ENCODE measurements at places on chromosomes 16 and 17.

GRCh38 chr16:19690196-19690595 lies 27.8 kb downstream of the KNOP1 start:
- DNase-seq: no peak

DNA sequence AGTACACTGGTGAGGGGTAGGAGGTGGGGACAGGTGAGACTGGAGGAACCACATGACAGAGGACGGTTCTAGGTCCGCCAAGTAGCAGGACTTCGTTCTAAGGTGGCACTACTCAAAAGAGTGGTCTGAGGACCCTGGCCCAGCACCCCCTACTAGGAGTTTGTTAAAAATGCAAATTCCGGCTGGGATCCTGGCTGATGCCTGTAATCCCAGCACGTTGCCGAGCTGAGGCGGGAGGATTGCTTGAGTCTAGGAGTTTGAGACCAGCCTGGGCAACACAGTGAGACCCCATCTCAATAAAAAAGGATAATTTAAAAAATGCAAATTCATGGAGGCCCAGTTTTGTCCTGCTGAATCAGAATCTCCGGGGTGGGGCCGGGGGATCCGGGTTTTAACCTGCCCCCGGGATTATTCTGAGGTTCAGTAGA lies 59.1 kb downstream of the WSB1 start:
- no peak for DNase-seq

GRCh38 chr17:5355421-5356129 lies 63.9 kb downstream of the NUP88 start:
- no peak for DNase-seq

DNA sequence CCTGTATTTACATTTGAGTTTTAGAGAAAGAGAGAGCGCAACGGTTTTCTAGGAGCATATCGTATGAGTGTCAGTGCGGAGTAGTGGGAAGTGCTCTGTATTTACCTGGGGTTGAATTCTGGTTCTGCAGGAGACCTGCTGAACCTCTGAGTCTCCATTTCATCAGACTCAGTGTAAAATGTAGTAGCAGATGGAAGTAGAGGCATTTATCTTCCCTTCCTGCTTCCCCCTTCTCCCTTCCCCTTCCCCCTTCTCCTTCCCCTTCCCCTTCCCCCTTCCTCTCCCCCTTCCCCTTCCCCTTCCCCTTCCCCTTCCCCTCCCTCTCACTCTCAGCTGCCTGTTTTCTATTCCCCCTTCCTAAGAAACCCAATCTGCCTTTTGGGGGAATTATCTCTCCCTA lies 426.9 kb downstream of the NPIPA7 start:
- no peak for DNase-seq

- DNase-seq: peak; percentile 24
These were observed at the start of gene CNP for GRCh38 chr17:41966463-41967140. CNP (plus strand) TSS chr17:41966795; CDS start chr17:41966885, 90 bp downstream.

- DNase-seq: no peak
These were observed 228.0 kb downstream of the C16orf78 start for GRCh38 chr16:49601576-49601975.

GRCh38 chr16:70760221-70760620 lies 40.7 kb downstream of the VAC14 start:
- no peak for DNase-seq

DNA sequence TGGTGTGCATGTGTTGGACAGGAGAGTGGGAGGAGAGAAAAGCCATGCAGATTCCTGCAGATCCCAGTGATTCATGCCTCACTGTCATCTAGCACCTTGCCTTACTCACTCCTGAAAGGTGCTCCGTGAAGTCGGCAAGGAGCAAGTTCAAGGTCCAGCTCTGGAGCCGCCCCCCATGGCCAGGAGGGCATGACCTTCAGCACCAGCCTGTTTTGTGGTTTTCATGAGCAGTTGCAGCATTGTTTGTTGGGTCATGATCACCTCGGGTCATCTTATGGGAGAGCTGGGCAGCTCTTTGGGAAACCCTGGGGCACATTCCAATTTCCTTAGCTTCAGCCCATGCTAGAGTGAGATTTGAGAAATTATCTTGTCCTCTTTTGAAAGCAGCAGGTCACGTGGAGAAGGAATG lies 137.5 kb upstream of the IRX3 start:
- no peak for DNase-seq

- no peak for DNase-seq
These were observed 26.8 kb downstream of the SRL start for GRCh38 chr16:4215106-4215505.

DNA sequence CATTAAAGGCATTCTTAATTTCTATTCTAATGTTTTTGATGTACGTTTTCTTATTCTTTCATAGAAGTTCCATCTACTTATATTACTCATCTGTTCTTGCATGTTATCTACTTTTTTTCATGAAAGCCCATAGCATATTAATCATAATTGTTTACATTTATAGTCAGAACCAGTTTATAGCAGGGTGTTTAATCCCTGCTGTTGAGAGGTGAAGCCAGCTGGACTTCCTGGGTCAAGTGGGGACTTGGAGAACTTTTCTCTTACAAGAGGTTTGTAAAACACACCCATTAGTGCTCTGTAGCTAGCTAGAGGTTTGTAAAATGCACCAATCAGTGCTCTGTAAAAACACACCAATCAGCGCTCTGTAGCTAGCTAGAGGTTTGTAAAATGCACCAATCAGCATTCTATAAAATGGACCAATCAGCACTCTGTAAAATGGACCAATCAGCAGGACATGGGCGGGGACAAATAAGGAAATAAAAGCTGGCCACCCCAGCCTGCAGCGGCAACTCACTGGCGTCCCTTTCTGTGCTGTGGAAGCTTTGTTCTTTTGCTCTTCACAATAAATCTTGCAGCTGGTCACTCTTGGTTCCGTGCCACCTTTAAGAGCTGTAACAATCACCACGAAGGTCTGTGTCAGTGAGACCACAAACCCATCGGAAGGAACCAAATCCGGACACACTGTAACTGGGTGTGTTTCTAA lies 120.6 kb downstream of the TANC2 start:
- no peak for DNase-seq

DNA sequence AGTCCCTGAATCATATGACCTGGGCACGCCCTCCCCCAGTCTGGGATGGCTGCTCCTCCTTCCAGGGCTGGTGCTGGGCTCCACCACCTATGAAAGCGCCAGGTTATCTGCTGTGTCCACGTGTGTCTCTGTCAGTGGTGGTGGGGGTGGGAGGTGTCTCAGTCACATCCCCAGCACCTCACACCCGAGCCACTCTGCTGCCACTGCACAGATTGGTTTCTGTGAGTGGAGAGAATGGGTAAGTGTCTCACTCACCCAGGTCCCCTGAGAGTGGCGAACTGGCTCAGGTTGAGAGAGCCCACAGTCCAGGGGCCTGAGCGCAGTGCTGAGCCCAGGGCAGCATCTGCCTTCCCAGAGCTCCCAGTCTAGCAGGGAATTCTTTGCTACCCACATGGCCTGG lies 79.0 kb downstream of the PLD6 start:
- no peak for DNase-seq

DNA sequence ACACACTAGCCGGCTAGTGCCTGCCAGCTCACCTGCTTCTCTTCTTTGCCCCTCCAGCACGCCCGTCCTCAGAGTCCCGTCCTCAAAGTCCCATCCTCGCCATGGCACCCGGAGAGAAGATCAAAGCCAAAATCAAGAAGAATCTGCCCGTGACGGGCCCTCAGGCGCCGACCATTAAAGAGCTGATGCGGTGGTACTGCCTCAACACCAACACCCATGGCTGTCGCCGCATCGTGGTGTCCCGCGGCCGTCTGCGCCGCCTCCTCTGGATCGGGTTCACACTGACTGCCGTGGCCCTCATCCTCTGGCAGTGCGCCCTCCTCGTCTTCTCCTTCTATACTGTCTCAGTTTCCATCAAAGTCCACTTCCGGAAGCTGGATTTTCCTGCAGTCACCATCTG lies 3.6 kb downstream of the SCNN1G start:
- no peak for DNase-seq

DNA sequence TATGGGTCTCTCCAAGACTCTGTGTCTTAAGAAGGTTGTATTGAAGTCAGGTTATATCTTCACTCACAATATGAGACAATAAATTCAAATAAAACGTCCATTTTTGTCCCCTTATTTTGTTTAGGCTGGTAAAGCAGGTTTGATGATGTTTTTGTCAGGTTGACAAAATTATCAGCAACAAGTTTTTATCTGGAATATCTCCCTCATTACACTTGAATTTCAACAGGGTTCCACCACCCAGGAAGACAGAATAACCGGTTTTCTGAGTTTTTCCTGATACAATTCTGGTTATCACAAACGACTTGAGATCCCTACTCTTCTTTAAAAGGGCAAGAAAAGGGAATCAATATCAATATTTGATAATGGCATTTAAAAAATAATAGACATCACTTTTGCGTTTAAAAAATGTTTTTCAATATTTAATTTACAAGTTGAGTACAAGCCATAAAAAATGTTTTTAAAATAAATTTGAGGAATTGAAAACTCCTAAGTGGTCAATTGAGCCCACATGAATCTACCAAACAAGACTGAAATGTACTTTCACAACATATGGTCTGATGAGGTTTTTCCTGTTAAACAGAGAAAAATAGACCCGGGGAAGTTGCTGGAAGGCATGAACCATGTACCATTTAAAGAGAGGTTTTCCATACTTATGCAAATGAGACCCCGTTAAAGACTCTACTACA lies 1.4 kb upstream of the ATP6V0A1 start:
- DNase-seq: no peak

DNA sequence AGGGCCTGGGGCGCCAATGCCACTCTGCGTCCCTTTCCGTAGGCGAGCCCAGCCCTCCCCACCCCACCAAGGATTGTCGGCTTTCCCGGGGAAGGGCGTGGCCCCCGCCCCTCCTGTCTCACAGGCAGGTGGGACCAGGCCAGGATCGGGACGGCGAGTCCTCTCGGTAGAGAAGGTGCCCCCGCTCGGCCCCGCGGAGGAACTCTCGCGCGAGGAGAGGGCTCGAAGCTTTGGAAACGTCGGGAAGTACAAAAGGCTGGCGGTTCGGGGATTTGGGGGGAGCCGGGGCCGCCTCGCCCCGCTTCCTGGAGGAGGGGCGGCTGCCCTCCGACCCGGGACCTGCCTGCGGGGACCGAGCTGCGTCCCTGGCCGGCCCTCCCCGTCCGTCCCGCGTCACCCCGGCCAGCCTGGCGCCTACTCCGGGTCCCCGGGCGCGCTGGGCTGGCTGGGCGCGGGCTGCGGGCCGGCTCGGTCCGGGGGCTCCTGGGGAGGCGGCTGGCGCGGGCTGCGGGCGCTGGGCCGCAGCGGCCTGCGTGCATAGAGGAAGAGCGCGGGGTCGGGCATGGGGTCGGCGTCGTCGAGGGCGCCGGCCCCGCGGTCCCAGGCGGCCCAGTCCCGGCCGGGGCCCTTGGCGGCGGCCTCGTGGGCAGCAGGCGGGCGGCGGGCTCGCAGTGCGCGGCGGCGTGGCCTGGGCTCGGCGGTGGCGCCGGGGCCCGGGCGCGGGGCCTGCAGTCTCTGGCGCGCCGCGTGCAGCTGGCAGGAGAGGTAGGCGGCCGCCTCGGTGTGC lies 12.6 kb upstream of the CLUH start:
- DNase-seq: no peak

GRCh38 chr17:77190576-77190975 lies 49.8 kb downstream of the SEC14L1 start:
- DNase-seq: no peak

GRCh38 chr17:17623904-17624303 lies 32.4 kb upstream of the PEMT start:
- no peak for DNase-seq
